Heart right ventricle (tissue), 16 donors: ENCODE measurements at places on chromosomes 13 and 19. TPM values are rescaled to one million over a fixed set of nuclear protein-coding genes. Genes with fewer than 3 reads are reported as not detected.
A peak's percentile ranks its signal among the peaks of the same experiment; 100 is the strongest.

ZNF793 gene
- total RNA-seq: 7.7 TPM

C2CD4C gene
- 0.94 TPM for total RNA-seq

SGCG gene
- 102 TPM for total RNA-seq

CGB1 gene
- total RNA-seq: not detected

ZNF440 gene
- total RNA-seq: 4.2 TPM

ZNF780A gene
- total RNA-seq: 8.5 TPM

STRN4 gene
- 50.2 TPM for total RNA-seq

FOSB gene
- total RNA-seq: 54.5 TPM

MBD3L3 gene
- total RNA-seq: not detected

SHISA2 gene
- not detected for total RNA-seq

GPC5 gene
- 3.5 TPM for total RNA-seq

HIF3A gene
- total RNA-seq: 37.5 TPM

- peak; percentile 16 for DNase-seq
Observed at GRCh38 chr19:12202250-12202649, 39.4 kb downstream of the ZNF136 start.

DNA sequence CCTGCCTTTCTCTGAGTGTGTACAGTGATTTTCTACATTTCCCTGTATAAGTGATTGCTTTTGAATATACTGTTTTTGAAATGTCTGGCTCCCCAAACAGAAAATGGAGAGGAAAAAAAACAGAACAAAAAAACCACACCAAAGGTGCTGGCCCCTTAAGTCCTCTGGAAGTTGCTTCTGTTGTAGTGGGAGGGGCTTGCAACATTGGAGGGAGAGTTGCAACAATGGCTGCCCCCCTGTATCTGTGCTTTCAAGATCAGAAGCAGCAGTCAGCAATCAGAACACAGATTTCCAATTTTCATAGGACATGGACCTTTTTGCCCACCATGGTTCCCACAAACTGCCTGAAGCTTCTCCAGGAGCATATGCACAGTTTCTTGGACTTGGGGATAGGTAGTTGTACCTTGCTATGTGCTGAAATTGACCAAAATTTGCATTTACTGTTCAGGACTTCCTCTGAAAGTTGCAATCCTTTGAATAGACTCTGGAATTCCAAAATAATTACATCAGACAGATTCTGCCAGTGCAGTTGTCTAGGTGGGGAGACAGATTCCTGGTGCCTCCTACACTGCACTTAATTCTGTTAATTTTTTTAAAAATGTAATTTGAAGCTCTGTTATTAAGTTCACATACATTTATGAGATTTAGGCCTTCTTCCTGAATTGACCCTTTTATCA lies 13.8 kb downstream of the BIVM start:
- no peak for DNase-seq

DNA sequence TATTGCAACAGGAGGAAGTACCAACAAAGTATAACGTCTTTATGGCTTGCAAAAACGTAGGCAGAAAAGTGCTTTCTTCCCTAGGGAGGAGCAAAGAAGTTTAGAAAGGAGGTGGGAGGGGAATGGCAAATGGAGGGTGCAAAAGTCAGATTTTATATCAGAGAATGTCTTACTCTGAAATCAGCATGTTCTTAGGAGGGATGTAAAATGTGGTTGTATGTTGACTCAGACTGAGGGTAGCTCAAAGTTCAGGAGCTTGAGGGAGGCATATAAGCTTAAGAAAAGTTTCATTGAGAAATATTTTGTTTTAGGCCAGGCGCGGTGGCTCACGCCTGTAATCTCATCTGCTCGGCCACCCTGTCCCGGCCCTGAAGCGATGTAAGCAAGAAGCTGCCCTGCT lies 1.7 kb downstream of the ZNF90 start:
- DNase-seq: no peak

- no peak for DNase-seq
Observed at GRCh38 chr13:24027494-24027893, 130.2 kb upstream of the C1QTNF9B start.

DNA sequence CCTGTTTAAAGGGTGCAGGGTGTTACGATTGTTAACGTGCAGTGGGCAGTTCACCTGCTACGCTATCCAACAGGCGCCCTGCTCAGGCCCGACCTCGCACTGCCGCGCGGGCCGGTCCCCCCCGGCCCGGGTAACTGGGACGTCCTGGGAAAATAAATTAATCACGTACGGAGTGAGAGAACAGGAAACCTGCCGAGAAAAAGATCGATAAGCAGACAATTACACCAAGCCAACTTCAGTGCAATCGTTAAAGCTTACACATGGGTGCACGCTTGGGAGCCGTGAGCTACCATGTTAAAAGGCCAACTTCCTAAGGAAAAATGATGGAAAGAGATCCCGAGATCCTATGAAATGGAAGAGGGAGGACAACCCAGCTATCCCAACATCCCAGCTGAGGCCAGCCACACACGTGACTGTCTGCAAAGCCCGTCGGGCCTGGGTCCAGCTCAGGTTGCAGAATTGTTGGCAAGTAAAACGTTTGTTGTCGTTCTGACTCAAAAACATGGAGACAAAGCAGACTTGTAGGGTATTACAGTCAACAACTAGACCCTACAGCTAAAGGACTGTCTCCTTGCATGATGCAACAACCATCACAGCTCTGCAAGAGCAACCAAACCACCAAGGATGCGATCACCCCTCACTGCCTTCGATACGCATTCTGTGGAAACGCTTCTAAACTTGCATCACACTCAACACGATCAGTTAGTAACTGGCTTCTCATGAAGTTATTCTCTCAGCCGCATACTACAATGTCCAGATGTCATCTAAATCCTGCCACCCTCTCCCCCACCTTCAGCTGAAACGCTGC lies 741 bp upstream of the TUBGCP3 start:
- no peak for DNase-seq

GRCh38 chr13:68007576-68007975 lies 777.4 kb upstream of the PCDH9 start:
- no peak for DNase-seq

- DNase-seq: no peak
Observed at GRCh38 chr13:98743377-98743776, 9.1 kb downstream of the SLC15A1 start.

- no peak for DNase-seq
Observed at GRCh38 chr19:46195104-46195503, 34.4 kb upstream of the IGFL1 start.

DNA sequence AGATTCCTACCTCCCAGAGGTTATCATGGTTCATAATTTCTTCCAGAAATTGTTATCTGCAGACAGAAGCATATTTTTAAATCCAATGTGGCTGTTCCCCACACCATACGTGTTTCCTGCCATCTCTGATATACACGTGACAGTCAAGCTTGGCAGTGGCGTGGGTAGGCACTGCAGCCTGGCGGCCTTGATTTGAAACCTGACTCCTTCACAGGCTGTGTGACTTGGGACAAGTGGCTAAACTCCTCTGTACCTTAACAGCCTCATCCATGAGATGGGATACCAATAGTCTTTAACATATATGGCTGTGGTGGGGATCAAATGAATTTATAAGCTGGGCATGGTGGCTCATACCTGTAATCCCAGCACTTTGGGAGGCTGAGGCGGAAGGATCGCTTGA lies 33.2 kb downstream of the DPF1 start:
- DNase-seq: no peak

- DNase-seq: no peak
Observed at GRCh38 chr13:71274923-71275608, 591.9 kb downstream of the DACH1 start.

GRCh38 chr13:27257233-27257568 lies 5.8 kb downstream of the RPL21 start:
- no peak for DNase-seq

DNA sequence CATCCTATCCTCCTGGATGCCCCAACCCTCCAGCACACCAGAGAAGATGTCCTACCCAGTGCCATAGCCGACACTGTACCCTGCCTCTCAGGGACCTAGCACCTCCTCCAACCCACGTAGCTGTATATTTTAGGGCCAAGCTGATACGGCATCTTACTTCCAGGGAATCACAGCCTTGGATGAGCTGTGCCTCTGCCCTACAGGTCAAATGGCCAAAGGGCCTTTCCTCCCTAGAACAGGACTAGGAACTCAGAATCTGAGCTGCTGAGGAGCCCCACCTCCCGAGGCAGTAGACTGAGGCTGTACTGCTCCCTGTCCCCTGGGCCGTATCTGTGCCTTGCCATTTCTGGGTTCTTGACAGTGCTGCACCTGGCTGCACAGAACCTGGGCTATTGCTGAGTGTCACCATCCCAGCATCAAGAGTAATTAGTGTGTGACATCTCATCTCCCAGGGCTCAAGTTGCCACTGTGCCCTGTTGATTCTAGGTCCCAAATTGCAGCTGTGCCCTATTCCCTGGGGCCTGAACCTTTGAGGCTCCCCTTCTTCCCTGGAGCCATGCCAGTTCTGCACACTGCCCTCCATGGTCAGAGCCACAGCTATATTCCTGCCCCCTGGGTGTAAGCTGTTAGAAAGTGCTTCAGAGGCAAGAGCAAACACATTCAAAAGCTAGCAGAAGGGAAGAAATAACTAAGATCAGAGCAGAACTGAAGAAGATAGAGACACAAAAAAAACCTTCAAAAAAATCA lies 41.0 kb downstream of the VWA8 start:
- DNase-seq: no peak

- DNase-seq: peak; percentile 74
Observed at GRCh38 chr13:43036351-43037250, 13.2 kb downstream of the DNAJC15 start.
